ENCODE measurements at places on chromosomes 2 and 18.

DNA sequence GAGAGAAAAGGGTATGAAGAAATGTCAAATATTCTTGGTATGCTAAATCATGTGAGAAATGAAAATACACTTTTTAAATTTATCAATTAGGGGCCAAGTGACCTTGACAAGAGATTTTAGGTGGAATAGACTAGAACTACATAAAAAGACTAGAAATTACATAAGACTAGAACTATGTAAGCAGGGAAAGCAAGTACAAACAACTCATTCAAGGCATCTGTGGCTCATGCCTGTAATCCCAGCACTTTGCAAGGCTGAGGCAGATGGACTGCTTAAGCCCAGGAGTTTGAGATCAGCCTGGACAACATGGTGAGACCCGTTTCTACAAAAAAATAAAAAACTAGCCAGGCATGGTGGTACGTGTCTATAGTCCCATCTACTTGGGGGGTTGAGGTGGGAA lies 20.3 kb downstream of the SF3B1 start:
- no peak for DNase-seq

DNA sequence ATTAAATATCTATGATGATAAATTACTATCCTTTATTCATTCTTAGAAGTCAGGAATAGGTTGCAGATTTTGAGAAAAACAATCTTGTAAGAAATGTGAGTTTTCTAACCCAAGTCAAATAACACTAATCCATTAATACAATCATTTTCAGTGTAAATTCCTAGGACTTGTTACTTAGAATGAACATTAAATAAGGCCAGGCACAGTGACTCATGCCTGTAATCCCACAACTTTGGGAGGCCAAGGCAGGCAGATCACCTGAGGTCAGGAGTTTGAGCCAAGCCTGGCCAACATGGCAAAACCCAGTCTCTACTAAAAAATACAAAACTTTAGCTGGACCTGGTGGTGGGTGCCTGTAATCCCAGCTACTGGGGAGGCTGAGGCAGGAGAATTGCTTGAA lies 45.8 kb upstream of the CDKL4 start:
- DNase-seq: no peak

DNA sequence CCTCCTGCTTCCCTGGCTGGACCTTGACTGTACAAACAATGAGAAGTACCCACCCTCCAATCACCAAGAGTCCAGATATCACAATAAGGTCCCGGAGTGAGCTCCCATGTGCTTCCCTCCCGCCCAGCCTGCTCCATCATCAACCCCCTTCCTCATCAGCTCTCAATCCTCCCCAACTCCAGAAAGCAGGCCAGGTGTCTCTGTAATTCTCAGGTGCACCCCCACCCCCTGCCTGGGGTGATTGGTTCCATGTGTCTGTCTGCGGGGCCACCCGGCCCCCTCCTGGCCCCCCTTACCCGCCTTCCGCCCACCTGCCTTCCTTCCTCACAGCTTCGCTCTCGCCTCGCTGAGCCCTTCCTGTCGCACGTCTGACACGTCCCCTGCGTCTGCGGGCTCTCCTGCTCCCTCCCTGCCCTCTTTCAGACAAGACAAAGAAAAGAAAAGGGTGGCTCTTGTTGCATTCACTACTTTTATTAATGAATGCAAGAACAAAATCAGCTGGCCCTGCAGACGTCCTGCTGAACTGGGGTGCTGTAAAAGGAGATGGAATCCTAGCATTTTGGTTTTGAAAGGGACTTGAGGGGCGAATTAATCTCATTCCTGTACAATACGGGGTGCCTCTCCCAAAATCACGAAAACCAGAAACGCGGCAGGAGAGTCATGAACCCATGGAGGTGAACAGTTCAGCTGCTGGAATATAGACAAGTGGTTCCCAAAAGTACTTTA lies 26.5 kb upstream of the IGFBP2 start:
- peak; percentile 32 for DNase-seq

DNA sequence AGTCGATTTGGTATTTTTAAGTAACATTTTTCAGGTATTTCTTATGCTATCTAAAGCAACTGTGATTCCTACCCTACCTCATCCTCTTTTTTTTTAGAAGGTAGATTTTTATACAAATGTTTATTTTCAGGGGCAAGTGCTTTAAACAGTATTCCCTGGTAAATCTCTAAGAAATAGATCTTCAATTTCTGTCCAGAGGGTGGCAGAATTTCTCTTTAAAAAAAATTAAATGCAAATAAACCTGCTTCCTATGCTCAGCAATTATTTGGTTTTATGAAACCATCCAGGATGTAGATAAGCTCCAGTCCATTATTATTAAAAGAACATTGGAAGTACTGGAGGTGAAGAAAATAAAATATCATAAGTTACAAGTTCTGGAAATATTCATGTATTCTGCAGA lies 191.9 kb downstream of the MYO3B start:
- DNase-seq: peak; percentile 62

- DNase-seq: no peak
Measured at GRCh38 chr2:25324905-25325592, 16.7 kb downstream of the DNMT3A start.

DNA sequence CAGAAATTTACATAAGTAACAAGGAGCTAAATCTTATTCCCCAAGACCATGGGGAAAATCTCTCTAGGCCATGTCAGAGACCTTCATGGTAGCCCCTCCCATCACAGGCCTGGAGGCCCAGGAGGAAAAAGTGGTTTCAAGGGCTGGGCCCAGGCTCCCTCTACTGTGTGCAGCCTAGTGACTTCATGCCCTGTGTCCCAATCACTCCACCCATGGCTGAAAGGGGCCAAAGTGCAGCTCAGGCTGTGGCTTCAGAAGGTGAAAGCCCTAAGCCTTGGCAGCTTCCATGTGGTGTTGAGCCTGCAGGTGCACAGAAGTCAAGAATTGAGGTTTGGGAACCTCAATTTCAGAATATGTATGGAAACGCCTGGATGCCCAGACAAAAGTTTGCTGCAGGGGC lies 1612.7 kb upstream of the SLC39A10 start:
- DNase-seq: no peak

GRCh38 chr2:159290289-159290907 lies 3.9 kb upstream of the WDSUB1 start:
- DNase-seq: peak; percentile 86

DNA sequence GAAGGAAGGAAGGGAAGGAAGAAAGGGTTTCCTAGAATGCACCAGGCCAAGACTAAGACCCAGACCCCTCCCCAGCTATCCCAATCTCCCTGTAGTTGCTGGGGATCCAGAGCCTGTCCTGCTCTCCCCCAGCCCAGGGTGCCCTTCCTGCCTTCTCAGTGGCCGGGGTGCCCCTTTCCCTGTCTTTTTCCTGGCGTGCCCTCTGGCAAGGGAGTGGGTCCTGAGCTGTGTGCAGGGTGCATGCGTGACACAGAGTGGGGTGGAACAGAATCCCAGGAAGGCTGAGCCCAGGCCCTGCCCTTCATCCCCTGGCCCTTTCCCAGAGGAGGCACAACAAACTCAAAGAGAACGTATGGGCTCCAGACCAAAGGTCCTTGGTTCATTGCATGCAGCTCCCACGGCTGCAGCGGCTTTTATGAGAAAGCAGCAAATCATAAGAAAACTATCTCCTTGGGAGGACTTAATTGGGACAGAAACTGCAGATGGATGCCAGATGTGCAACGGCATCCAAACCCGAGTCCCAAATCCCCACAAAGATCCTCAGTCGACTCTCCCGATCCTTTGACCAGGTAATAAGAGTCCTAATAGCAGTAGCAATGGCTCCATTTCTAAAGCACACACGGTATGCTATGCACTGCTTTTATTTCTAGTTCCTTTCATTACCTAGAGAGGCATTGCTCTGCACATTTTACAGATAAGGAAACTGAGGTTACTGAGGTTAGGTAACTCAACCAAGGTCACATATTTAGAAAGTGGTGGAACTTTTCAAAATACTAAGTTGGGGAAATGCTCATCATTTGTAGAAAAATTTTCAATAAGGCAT lies 12.7 kb upstream of the ARID5A start:
- DNase-seq: no peak

DNA sequence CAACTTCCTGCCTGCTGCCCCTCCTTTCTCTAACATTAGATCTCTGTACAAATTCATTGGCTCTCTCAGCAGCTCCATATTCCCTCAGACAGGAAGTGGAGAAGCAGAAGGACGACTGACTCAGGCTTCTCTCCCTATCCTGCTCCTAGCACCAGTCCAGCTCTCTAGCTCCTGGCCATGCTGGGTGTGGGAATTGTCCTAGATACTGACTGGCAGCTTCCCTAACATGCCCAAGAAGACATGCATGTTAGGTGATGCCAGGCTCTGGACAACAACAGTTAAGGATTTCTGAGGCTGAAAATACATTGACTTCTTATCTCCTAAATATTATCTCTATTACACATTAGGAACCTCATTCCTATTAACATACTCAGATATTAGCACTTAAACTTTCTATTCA lies 292.9 kb downstream of the IKZF2 start:
- DNase-seq: no peak

DNA sequence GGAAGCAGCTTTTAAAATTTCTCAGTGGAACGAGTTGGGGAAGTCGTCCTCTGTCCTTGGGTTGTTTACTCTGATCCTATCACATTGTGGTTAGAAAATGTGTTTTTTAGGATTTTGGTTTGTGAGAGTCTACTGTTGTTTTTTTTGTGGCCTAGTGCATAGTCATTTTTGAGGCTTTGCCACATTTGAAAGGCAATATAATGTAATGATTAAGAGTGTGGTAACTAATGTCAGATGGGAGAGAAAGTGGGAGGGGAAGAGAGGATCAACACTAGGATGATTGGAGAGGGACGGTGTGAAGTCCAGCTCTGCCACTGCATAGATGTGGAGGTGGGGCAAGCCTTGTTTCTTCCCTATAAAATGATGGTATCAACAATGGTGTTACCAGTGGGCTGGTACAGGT lies 8.5 kb downstream of the SP140L start:
- peak; percentile 36 for DNase-seq

DNA sequence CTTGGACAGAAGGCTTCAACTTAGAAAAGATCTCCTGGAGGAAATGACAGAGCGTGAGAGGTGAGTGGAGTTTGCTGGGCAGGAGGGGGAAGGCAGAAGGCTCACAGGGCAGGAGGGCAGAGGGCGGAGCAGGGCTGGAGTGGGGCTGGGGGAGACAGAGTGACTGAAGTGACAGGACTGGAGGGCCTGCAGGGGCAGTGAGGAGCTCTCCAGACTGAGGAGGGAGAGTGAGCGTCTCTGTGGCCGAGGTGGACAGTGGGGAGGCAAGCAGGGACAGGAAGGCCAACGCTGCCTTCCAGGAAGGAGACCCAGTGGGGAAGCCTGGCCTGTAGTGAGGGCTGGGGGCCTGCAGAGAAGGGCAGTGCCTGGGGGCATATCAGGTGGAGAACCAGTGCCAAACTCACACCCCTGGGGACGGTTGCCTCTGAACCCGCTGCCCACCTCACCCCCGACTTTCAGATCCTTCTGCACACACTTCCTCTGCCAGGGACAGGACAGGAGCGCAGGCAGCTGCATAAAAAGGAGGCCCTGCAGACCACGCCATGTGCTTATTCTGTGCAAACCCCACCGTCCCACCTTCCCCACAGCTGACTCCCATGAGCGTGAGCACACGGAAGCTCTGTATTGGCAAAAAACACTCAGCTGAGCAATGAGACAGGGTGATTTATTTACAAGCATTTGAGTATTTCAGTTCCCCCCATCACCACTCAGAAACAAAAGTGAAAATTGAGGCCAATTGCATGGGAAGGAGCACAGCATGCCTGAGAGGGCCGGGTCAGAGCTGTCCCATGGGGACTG lies 244.3 kb downstream of the FAM210A start:
- no peak for DNase-seq

DNA sequence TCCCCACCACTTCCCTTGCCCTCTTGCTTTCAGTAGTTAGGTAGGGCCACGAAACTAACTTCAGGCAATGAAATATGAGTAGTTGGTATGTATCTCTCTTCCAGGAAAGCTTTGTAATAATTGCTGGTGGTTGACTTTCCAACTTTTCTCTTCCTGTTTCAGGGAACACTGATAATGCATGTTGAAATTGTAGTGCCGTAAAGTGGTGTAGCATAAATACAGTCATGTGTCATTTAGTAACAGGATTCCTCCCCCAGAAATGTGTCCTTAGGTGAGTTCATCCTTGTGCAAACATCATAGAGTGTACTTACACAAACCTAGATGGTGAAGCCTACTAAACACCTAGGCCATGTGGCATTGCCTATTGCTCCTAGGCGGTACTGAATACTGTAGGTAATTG lies 429.2 kb downstream of the PID1 start:
- DNase-seq: no peak

- DNase-seq: no peak
Measured at GRCh38 chr2:148903294-148903693, 28.3 kb downstream of the KIF5C start.

DNA sequence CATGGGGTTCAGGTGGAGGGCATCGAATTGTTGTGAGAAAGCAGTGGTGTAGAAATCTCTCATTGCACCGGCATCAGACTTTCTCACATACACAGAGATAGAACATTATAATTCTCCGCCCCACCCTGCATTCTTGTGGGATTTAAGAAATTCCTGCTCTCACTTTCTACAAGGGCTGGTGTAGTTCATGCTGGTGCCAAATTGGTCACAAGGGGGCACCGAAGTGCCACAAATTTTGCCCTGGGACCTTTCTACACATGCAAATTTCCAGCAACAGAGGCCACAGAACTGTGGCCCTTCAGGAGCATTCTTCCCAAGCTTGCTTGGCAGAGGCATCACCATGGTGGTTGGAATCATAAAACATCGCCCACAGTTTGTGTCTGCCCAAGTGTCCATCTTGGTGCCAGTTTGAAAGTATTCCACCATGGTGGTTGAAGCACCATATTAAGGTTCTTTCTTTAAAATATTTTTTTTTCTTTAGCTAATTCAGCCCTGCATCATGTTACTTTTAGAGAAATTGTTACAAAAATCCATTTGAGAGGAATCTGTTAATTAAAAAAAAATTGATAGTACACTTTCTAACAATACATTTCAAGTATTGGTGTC lies 521.2 kb upstream of the FANCL start:
- DNase-seq: peak; percentile 87

DNA sequence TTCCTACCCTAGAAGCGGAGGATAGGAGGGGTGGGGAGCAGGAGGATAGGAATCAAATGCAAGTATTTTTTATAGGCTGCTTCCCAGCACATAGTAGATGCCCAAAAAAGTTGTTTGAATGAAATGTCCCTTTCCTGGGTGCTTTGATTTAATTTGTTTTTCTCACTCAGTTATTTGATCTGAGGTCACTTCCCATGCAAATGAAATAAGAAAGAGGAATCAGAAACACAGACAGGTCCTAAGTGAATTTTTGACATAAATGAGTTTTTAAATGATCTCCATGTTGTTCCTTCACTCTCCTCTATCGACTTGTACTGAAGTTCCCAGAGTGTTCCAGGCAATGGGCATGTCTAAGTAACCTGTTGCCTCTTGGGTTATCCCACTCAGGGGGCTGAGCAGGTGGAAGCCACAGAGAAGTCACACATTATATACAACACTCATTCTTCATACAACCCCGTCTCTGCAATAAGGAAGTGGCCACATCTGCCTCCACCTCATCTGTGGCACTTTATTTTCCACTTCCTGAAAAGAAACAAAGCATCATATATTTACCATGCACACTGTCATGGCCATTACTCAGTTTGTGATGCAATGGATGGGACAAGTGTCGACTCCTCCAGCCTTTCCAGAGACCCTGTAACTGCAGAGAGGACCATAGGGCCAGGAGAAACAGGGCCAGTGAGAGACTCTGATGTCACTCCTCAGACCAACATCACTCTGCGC lies 81.9 kb upstream of the ZNF397 start:
- peak; percentile 70 for DNase-seq

GRCh38 chr2:161412346-161412745 lies 3.8 kb upstream of the TBR1 start:
- DNase-seq: no peak

GRCh38 chr2:70946832-70947442 lies 11.2 kb downstream of the ATP6V1B1 start:
- DNase-seq: peak; percentile 76

GRCh38 chr2:223101340-223102039 lies 49.5 kb downstream of the KCNE4 start:
- DNase-seq: peak; percentile 47

GRCh38 chr2:121088251-121089165 lies 196.5 kb downstream of the TFCP2L1 start:
- no peak for DNase-seq

Data from hematopoietic multipotent progenitor cell treated with erythropoietin and hydrocortisone succinate and interleukin-3 and kit ligand, for 4 days (in vitro differentiated cells).